ENCODE measurements at places on chromosomes 7 and 10. TPM values are rescaled to one million over a fixed set of nuclear protein-coding genes. Genes with fewer than 3 reads are reported as not detected.

Gene AKR1C8
- 0.09 TPM for total RNA-seq

Gene HKDC1
- 0.04 TPM for total RNA-seq

Gene SUV39H2
- 14.7 TPM for total RNA-seq

Gene AKR1C4
- total RNA-seq, result not detected

Gene AGAP3
- 37.0 TPM for total RNA-seq

Gene PVRIG
- 0.13 TPM for total RNA-seq

Gene AGBL3
- 2.2 TPM for total RNA-seq
